ENCODE measurements at places on chromosomes 4 and X.

DNA sequence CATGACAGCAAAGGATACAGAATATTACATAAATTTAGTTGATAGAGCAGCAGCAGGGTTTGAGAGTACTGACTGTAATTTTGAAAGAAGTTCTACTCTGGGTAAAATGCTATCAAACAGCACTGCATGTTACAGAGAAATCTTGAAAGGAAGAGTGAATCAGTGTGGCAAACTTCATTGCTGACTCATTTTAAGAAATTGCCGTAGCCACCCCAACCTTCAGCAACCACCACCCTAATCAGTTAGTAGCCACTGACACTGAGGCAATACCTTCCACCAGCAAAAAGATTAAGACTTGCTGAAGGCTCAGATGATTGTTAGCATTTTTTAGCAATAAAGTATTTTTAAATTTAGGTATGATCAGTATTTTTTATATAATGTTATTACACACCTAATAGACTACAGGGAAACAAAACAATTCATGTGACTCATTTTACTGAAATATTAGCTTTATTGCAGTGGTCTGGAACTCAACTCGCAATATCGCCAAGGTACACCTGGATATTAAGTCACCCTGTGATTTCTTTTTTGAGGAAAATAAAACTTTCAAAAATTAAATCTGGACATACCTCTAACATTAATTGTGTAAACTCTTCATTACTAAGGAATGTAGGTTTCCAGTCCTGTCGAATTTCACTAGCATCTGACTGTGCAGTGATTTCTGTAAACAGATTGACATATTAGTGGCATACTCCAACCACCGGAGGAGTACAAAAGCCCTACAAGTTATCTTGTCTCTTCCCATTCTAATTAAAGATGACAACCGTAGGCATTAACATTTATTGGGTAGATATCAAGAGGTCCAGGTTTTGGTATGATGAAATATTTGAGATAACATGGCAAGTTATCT lies 71.1 kb downstream of the CLOCK start:
- DNase-seq, result no peak

- DNase-seq, result no peak
Observed at GRCh38 chr4:112526061-112526460, 10.1 kb upstream of the NEUROG2 start.

DNA sequence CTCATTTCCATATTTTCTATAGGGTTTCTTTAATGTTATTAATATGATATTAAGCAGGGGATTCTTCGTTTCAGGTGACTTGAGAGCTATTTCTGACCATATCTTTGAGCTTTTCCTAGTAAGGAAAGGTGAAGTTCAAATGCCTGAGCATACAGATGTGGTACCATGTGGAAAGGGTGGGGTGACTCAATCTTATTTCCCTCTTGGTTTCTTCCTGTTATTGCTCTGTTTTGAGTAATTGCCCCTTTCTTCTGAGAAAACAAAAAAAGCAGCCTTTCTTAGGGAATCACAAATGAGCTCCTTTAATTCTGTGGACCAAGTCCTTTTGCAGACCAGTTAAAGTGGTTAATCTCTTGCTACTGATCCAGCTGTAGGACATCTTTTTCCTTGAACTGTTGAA lies 41.0 kb upstream of the AGA start:
- DNase-seq, result no peak

DNA sequence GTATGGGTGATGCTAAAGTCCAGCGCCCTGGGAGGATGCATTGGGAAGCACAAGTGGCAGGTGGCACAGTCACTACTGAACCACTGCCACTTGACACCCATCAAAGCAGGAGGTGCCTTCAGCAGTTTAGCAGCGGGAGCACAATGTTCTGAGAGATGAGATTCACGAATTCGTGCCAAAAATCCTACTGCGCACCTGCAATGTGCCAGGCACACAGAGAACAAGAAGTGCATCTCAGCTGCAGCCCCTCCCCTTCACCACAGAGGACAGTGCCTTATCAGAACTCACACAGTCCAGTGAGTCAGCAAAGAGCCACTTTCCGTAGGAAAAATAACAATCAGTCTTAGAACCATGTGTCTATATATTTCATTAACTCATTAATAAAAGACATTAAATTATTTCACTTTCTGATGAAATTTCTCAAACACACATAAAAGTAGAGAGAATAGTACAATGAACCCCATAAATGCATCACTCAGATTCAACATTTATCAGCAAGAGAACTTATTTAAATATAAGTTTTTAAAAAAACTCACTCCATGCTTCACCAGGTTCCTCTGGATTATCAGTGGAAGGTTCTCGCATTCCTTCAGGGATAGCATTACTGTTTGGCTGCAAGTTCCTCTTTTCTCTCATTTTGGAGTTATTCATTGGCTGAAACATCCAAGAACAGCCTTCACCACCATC lies 47.0 kb downstream of the BEND2 start:
- DNase-seq, result no peak

DNA sequence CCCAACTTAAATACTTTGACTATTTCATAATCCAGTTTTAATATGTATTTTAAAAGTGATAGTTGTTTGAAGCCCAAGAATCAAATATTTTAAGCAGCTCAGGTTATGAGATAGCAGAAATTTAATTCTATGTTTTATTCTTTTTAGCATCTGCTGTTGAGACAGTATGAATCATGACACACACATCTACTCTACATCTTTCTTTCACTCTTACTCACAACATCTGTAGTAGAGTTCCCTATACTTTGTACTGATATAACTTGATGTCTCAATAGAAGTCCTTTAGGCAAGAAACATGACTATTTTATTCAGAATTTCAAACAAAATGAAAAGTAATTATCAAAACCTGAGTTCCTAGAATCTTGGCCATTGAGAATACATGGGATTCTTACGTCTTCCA lies 187.9 kb upstream of the GNPDA2 start:
- DNase-seq, result no peak

- DNase-seq, result no peak
Observed at GRCh38 chr4:38489924-38490639, 173.9 kb upstream of the KLF3 start.

- DNase-seq, result no peak
Observed at GRCh38 chr4:146506272-146506671, 15.5 kb downstream of the SLC10A7 start.

GRCh38 chr4:107131295-107131694 lies 95.2 kb upstream of the DKK2 start:
- no peak for DNase-seq

GRCh38 chr4:82528868-82529267 lies 32.9 kb downstream of the TMEM150C start:
- DNase-seq, result no peak

DNA sequence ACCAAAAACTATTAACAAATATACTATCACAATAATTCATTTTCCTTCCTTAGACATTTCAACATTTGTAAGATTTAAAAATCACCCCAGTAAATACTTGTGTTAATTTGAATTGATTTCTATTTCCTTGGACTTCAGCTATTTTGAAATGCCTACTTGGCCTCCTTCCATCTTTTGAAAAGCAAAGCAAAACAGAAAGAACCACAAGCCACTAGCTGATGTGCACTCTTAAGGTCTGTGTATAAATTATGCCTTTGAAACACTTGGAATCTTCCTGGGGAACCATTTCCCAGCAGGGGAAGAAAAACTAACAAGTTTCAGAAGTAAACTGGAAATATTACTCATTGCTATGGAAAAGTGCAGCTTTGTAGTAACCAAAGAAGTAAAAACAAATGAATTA lies 139.8 kb downstream of the CLCN4 start:
- DNase-seq, result no peak

GRCh38 chr4:74583757-74584156 lies 138.8 kb downstream of the AREG start:
- DNase-seq, result no peak

DNA sequence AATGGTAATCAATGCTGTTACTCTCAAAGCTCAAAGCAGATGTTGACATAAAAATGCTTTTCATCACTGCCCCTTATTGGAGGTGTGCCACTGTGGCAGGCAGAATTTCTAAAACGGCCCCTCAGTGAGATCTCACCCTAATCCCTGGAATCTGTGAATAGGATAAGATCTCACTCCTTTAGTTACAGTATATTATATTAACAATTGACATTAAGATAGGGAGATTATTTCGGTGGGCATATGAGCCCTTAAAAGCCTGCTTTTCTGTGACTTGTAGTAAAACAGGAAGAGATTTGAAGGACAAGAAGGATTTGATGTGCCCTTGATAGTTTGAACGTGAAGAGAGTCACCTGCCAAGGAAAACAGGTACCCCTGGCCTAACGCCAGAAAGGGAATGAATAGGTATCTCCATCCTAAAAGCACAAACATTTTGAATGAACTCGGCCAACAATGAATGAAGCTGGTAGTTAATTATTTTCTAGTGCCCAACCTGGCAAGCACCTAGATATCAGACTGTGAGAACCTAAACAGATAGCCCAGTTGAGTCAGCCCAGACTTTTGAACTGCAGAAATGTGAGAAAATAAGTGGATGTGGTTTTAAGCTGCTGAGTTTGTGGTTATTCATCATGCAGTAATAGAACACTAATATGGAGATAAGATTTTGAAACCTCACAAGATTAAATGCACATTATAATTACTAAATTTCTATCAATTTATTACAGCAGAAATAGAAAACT lies 881.6 kb downstream of the PCDH18 start:
- no peak for DNase-seq

DNA sequence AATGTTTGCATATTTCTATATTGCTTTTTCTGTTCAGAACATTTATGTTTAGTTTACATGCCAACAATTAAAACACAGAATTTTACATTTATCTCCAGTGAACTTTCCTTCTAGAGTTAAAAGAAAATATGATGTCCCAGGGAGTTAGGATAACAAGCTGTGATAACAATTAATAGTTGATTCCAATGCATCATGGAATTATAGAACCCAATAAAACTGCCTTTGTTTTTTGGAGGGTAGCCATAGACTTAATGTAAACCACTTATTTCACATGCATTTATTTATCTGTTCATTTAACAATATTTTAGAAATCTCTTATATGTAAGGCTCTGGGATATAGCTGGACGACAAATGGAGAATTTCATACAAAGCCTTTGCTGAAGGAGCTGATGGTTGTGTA lies 180.0 kb downstream of the CFAP299 start:
- no peak for DNase-seq

GRCh38 chrX:7154041-7154597 lies 6.2 kb upstream of the PUDP start:
- DNase-seq, result no peak

GRCh38 chr4:150852216-150852615 lies 162.9 kb downstream of the LRBA start:
- DNase-seq, result no peak

DNA sequence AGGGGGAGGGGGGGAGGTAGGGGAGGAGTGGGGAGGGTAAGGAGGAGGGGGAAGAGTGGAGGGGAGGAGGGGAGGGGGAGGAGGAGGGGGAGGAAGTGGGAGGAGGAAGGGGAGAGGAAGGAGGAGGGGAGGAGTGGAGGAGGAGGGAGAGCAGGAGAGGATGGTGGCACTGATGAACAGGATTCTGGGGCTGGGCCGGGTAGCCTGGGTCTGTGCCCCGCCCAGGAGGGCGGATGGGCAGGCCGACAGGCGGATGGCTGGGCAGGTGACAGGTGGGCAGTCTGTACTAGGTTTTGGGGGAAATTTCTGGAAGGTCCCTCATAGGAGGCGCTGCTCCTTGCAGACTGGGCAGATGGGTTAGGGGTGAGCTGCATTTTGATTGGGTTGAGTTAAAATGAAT lies 66.0 kb upstream of the ADRA2C start:
- no peak for DNase-seq

DNA sequence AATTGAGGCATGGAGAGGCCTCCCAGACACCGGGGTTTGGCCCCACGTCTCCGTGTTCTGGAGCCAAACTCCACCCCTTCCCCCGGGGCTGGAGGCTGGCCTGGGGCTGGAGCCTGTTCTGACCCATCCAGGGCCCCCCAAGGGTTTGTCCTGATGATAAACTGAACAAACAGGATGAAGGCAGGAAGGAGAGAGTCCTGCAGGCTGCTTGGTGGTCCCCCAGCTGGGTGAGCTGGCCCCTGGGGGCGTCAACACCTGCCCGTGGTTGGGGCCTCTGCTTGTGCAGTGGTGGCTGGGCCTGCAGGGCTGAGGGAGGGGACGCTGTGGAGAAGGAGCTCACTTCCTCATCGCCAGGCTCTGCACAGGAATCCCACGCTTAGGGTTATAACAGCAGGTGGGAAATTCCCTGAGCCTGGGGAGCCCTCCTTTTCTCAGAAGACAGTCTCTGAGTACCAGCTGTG lies 2.3 kb downstream of the SH3TC1 start:
- DNase-seq, result peak; percentile 28

DNA sequence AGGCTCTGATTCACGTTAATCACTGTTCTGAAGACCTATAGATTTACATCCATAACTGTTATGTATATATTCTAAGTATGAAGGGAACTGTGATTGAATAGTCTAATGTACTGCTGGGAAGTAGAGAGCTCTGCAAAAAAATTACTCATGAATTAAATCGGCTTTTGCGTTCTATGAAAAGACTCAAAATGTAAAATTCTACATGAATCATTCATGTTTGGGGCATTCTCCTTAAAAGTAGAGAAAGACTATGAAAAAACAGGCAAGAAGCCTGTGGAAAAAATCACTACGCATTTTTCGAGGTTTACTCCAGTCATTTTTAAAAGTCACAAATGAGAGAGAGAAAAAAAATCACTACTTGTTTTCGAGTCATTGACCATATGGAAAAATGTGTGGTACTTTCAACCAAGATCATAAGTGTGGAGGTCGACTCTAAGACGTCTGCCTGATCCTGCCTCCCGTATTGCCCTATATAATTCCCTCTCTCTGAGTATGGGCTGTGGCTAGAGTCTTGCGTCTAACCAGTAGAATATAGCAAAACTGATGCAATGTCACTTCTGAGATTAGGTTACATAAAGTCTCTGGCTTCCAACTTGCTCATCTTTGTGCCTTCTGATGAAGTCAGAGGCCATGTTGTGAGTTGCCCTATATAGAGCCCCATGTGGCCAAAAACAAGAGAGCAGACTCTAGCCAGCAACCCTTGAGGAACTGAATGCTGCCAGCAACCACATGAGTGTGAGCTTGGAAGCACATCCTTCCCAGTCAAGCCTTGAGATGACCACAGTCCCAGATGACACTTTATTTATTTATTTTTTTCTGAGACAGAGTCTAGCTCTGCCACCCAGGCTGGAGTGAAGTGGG lies 32.1 kb upstream of the VEGFD start:
- DNase-seq, result no peak

DNA sequence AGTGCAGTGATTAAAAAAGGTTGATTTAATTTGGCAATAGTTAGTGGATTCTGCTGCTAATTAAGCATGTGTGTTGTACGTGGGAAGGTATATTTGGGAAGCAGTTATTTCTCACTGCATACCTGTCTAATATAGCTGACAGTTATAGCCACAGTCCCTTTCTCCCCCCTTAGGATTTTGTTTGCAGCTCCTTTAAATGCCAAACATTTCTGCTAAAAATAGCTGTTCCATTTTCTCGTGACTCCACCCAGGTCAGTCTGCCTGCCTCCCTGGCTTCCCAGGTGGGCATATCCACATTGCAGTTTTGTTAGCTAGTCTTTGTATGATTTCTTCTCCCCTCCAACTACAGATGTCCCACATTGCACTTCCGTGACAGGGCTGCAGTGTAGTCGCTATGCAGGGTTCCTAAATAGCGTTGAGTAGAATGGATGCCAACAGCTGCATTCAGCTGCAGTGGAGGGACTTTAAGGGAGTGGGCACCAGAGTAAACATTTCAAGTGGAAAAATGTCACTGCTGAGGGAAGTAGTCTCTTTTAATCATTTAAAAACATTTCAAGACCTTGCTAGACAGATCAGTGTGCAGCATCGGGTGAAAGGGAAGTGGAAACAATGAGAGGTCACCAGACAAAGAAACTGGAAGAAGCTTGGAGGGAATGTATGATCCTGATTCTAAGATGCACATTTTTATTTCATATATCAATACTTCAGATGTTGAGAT lies 326.3 kb downstream of the RAPGEF2 start:
- DNase-seq, result no peak

GRCh38 chr4:123940604-123941003 lies 544.0 kb downstream of the SPRY1 start:
- no peak for DNase-seq
